ENCODE measurements at places on chromosomes 1 and 21.
A peak's percentile ranks its signal among the peaks of the same experiment; 100 is the strongest.

DNA sequence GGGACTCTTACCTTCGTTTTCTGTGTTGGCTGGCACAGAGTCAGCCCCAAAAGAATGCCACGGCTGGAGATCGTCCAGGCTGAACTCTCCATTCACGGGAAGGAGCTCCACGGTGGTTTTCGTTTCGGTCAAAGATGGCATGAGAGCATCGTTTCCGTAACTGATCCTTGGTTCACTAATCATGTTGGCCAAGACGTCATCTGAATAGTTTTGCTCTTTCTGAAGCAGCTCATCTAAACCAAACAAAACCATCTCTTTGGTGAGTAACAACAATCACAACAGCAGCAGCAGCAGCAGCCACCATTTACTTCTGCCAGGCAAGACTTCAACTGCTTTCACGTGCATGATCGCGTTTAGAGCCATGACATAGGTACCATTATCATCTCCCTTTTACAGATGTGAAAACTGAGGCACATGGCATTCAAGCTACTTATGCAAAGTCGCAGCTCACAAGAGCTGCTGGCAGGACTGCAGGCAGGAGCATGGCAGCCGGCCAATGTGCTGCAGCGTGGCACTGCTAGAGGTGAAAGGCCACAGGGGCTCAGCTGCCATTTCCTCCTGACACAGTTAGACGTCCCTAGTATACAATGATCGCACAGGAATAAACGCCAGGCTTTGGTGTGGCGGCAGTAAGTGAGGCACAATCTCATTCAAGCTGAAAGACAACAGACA is 177.1 kb downstream of the GABPA start:
- DNase-seq = no peak

GRCh38 chr1:67843746-67844145 is 10.5 kb upstream of the GNG12 start:
- no peak for DNase-seq

GRCh38 chr1:145892486-145893087 is 6.9 kb upstream of the ANKRD35 start:
- DNase-seq = no peak

GRCh38 chr1:84505493-84506001 is 639 bp upstream of the SPATA1 start:
- DNase-seq = no peak

DNA sequence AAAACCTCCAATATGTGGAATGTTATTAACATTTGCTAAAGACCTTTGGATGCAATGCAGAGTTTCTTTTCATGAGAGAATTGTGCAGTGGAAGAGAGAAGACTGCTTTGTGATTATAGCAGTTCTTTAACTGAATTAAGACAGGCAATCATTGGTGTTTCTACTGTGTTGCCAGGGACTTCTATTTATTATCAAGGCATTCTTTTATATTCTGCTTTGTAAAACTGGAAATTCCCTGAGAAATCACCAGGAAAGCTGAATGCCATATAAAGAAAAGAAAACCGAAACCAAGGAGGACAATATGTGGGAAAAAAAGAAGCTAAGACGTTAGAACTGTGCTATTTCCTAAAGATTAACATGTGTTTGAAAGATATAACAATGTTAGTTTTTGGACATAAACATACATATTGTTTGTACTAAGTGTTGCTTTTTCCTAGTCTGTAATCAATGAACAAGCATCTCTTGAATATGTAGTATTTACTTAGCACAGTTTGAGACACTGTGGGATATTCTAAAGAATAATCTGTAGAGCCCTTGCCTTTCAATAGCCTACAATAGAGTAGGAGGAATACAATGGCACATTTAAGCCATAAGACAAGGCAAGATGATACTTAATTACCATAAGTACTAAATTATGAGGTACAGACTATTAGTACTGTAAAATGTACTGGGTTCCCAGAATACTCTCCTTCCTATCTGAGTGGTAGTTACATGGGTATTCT is 47.1 kb downstream of the EXTL2 start:
- DNase-seq = no peak

- no peak for DNase-seq
Observed at GRCh38 chr1:201444792-201445191, 23.3 kb upstream of the TNNI1 start.

DNA sequence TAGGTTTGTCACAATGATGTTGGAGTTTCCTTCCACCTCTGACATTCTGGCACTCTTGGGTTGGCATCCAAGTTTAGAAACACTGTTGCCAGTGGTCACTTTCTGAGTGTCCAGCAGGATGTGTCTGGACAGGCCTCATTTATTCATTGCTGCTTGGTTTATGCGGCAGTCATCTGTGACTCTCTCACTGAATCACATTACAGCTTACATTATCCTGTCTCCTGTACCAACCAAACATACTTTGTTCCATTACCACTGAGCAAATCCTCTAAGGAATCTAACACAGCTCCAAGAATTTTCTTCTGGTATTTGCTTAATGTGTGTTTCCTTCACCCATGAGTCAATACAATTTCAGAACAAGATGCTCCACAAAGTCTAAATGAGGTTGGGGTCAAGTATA is 19.9 kb downstream of the SGIP1 start:
- DNase-seq = no peak

DNA sequence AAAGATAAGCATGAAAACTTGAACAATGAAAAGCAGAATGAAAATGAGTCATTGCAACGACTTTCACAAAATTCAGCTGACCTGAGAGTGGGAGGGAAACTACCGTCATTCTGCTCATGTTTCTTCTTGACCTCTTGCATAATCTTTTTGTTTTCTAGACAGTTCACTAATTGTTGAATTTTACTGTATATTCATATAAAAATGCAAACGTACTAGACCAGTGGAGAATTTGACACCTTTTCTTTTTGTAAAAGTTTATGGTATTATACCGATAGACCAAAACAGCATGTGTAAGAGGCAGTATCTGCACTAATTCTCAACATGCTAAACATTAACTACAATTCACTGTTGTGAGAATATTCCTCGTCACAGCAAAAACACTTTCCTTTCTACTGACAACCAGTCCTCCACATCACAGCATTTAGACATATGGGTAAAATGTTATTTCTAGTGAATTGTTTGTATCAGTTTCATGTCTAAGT is 137.8 kb downstream of the GREM2 start:
- no peak for DNase-seq

GRCh38 chr1:161068306-161069234 is 1.1 kb downstream of the ARHGAP30 start:
- DNase-seq = no peak

DNA sequence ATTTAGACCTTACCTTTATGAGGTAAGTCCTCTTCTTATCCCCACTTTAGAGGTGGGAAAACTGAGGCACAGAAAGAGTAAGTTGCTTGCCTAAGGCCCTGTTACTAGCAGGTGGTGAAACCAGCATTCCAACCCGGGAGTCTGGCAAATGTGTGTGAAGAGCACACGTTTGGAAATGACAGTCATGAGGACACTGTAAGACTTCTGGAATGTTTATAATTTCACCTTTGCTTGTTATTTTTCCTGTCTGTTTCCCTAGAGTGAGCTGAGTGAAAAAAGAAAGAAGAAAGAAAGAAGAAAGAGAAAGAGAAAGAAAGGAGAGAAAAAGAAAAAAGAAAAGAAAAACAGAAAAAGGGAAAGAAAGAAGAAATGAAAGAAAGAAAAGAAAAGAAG is 21.2 kb upstream of the LGALS8 start:
- no peak for DNase-seq

GRCh38 chr1:30955448-30956015 is 47.0 kb upstream of the SDC3 start:
- DNase-seq = no peak

DNA sequence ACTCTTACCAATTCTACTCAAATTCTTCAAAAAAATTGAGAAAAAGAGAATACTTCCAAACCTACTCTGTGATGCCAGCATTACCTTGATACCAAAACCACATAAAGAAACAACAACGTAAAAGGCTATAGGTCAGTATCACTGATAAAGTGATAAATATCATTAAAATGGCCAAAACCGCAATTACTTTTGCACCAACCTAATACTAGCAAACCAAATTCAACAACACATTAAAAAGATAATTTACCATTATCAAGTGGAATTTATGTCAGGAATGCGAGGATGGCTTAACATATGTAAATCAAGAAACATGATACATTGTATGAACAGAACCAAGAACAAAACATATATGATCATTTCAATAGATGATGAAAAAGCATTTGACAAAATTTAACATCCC is 7.0 kb downstream of the SPAG17 start:
- no peak for DNase-seq

GRCh38 chr1:8382051-8382505 is 64.2 kb downstream of the SLC45A1 start:
- no peak for DNase-seq

DNA sequence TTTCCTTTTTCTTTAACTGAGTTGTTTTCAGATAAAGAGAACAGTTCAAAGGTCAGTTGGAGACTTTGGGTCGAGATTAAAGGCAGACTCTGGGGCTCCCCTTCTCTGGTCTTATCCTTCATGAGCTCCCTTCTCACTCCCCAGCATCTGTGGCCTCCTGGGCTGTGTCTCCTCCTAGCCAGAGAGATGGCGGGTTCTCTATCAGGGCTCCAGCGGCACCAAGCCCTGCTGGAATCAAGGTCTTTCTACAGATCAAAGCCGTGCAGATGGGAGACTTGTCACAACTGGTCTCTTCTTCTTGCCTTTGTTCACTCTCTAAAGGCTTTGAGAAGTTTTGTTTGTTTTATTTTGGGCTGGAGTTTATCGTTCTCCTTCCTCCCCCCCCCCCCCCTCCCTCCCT is 373.7 kb upstream of the C1orf174 start:
- no peak for DNase-seq

DNA sequence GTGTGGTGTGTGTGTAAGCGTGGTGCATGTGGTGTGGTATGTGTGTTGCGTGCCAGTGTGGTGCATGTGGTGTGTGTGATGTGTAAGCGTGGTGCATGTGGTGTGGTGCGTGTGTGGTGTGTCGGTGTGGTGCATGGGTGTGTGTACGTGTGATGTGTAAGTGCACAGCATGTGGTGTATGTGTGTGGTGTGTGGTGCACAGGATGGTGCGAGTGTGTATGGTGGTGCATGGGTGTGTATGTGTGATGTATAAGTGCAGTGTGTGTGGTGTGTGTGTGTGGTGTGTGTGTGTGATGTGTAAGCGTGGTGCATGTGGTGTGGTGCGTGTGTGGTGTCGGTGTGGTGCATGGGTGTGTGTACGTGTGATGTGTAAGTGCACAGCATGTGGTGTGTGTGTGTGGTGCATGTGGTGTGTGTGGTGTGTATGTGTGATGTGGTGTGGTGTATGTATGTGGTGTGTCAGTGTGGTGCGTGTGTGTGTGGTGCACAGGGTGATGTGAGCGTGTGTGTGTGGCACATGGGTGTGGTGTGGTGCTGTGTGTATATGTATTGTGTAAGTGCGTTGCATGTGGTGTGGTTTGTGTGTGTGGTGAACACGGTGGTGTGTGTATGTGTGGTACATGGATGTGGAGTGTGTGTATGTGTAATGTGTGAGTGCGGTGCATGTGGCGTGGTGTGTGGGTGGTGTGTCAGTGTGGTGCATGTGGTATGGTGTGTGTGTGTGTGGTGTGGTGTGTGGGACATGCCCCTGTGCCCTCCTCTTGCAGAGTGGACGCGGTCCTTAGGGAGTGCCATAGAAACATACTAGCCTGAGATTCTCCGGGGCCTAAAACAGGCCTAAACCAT is 1.1 kb upstream of the C2CD2 start:
- DNase-seq = no peak

DNA sequence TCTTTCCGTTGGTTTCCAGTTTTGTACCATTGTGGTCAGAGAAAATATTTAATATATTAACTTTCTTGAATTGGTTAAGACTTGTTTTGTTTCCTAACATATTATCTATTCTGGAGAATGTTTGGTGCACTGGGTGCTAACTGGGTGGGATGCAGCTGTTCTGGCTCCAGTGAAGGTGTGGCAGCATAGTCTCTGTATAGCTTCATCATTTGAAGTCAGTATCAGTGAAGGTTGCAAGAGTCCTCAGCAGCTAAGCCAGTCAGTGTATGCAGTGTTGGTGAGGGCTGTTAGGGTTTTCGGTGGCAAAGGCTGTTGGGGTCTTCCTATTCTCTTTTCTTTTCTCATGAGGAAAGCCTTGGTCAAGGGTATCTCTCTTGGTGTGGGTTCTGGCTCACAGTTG is 698.7 kb upstream of the ADGRL4 start:
- no peak for DNase-seq

DNA sequence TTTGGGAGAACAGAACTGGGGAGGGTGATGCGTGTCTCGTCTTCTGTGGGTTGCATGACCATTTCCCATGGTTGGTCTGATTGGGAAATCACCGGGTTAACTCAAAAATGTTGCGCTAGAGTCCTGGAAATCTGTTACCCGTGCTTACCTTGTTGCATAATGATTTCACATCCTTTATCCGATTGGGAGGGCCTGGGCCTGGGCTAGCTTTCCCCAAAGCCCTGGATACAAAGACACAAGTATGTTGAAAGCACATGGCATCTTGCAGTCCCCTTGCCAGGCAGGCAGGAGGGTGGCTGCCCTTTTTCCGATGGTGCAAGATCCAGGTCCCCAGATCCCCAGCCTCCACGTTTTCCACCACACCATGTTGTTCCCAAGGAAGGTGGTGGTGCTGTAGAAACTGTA is 582 bp downstream of the TRPM2 start:
- no peak for DNase-seq

DNA sequence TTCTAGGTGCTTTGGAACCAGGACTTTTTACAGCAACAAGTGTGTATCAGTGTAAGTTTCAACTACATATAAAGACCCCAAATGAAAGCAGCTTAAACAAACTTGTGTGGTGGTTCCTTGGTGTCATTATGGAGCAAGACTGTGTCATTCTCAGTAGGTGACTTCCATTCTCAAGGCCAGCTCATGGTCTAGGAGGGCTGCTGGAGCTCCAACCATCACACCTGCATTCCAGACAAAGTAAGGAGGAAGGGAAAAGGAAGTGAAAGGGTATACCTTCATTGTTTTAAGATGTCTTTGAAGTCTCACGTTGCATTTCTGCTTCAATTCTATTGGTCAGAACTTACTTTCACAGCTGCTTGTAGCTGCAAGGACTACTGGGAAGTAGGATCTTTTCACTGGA is 188.6 kb downstream of the C1orf94 start:
- DNase-seq = no peak

DNA sequence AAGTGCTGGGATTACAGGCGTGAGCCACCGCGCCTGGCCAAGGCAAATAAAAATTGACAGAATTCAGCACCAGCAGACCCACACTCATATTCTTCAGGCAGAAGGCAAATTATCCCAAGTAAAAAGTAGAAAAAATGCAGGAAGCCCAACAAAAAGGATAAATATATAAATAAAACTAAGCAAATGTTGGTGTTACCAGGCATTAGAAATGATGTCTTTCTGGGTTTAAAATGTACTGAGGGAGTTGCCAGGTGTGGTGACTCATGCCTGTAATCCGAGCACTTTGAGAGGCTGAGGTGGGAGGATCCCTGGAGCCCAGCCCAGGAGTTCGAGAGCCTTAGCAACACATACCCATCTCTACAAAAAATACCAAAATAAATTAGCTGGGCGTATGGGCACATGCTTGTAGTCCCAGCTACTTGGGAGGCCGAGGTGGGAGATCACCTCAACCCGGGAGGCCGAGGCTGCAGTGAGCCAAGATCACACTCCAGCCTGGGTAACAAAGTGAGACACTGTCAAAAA is 6.3 kb downstream of the INTS11 start:
- DNase-seq = no peak

- DNase-seq = peak; percentile 26
Observed at GRCh38 chr1:25810341-25811299, 9.1 kb upstream of the MTFR1L start.

GRCh38 chr1:52842643-52843310 is at the start of gene ZYG11A:
Gene ZYG11A, plus strand, starts transcription at chr1:52842760. Its CDS starts 124 bp downstream, at chr1:52842884.
- peak; percentile 11 for DNase-seq

All from NCI-H187 (cell line).